ENCODE measurements at places on chromosomes 12 and 14.
A peak's percentile ranks its signal among the peaks of the same experiment; 100 is the strongest.

- DNase-seq = no peak
Observed at GRCh38 chr14:62030387-62030786, 268.2 kb downstream of the SNAPC1 start.

DNA sequence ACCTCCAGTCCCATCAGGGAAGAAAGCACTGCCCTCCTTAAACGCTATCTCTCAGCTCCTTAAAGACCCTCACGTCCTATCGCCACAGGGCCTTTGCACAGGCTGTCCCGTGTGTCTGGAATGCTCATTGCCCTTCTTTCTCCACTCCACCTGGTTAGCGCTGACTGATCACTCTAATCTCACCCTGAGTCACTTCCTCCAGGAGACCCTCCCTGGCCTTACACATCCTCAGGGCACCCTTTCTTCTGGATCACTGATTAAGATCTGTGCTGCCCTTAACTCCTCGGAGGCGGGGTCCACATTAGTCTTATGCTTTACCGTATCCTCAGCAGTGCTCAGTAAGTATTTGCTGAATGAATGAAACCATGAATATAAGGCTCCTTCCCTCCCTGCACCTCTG is 94.7 kb downstream of the SYNE3 start:
- no peak for DNase-seq

DNA sequence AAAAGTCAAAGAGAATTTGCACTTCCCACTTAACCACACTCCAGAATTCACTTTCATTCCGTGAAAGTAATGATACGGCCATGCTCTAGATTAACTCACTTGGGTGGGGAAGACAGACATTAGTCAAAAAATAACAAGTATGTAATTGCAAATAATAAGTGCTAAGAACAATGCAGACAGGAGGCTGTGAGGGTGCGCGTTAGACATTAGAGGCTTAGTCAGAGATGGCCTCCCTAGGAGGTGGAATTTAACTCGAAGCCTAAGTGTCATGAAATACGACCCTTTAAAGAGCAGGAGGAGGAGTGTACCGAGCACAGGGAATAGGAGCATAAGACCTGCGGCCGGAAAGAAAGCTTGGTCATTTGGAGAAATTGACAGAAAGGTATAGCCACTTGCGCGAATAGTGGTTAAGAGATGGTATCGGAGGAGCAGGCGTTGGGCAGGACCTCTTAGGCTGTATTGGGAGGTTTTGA is 628 bp downstream of the SNRPF start:
- DNase-seq = no peak

- no peak for DNase-seq
Observed at GRCh38 chr12:124586756-124587155, 19.3 kb upstream of the NCOR2 start.

DNA sequence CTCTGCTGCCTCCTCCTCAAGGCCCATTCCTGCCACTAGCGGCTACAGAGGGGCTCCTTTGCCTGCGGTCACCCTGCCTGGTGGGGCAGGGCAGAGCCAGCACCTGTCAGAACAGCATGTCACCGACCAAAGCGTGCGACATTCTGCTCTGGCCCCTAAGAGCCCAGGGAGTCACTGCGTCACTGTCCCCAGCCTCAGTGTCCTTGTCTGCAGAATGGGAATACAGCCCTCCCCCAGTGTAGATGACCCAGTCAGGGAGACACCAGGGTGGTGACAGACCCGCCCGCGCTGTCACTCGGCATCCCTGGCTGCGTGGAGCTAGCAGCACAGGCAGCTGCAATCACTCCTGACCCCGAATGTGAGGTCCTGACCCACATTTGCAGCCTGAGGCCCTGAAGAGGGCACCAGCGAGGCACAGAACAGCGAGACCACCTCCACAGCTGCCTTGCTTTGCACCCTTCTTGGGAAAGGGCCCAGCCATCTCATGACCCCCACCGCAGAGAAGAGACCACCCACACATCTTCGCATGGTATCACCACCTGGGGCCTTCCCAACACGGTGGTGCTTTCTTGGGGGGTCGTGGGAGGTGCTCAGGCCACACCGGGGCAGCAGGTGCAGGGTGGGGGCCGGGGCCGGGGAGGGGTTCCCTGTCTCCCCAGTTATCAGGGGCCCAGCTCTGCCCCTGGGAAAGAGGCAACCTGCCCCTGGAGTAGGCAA is 2.5 kb downstream of the AHNAK2 start:
- DNase-seq = no peak

DNA sequence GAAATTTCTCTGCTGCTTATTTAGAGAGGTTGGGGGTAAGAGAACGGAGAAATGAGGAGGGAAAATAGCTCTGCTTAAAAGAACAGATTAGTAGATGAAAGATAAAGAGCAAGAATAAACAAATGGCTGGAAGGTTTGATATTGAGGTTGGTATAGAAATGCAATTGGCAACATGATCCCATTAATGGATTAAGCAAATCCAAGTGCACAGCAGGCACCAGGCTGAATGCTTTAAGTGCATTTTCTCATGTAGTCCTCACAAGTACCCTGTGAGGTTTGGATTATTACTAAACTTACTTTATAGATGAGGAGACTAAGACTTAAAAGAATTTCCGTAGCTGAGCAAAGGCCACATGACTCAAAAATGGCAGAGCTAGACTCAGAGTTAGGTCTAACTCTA is 76.9 kb upstream of the ATF1 start:
- DNase-seq = no peak

DNA sequence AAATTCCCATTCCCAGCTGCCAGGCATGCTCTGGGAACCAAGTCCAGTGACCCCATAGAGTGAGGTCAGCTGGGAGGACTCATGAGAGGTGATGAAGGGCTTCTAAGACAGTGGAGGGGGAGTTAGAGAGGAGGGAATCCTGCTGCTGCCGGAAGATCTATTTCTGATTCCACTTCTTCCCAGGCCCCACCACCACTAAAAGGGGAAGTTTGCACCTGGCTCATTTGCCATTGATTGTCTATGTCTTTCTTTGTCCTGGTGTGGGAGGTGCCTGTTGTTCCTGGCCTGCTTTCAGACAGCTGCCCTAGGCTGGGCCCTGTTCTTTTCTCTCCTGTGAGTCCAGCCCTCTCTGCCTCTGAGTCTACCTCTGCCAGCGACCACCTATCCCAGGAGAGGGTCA is 3.0 kb upstream of the KRT6A start:
- DNase-seq = no peak

DNA sequence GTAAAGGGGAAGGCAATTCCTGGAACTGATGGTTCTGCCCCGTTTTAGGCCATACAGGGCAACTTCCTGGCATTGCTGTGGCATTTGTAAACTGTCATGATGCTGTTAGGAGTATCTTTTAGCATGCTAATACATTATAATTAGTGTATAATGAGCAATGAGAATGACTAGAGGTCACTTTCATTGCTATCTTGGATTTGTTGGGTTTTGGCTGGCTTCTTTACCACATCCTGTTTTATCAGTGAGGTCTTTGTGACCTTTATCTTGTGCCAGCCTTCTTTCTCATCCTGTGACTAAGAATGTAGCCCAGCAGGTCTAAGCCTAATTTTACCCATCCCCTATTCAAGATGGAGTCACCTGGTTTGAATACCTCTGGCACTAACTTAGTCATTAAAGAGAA is 51.2 kb downstream of the TESPA1 start:
- DNase-seq = no peak

DNA sequence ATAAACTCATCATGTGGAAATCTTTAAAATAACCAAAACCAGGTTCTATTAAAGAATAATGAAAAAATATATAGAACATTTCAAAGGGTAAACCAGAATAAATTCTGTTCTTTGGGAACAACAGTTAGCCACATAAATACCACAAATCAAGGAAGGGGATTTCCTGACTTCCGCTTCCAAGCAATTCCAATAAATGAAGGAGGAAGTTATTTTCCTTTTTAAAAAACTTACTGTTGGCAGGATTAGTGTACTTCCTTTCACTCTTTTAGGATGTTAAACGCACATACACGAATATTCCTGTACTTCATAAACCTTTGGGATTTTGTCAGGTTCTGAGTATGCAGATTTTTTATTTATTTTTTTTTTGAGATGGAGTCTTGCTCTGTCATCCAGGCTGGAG is 13.7 kb upstream of the LIMA1 start:
- DNase-seq = no peak

DNA sequence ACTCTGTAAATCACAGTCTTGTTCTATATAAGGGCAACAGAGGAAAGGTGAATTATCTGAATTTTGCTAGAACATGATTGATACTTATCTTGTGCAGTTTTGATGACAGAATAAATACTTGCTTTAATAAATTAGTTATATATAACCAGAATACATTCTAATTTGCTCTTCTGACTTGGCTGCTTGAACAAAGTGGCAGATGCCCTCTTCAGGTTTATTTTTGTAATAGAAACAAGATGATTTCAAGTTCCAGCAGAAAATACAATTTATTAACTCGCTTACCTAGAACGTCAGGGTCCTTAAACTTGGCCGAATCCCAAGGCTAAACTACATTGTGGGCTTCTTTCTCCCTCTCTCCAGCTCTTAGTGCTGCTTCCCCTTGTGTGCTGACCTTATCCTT is 57.6 kb upstream of the SSTR1 start:
- no peak for DNase-seq

GRCh38 chr14:50533806-50534205 is 1.4 kb upstream of the MAP4K5 start:
- DNase-seq = no peak

GRCh38 chr14:103157969-103158368 is 34.7 kb downstream of the TNFAIP2 start:
- DNase-seq = no peak

- peak; percentile 63 for DNase-seq
Observed at GRCh38 chr14:67674139-67674479, 323 bp downstream of the VTI1B start.

- no peak for DNase-seq
Observed at GRCh38 chr14:65550779-65551643, 138.5 kb downstream of the FUT8 start.

DNA sequence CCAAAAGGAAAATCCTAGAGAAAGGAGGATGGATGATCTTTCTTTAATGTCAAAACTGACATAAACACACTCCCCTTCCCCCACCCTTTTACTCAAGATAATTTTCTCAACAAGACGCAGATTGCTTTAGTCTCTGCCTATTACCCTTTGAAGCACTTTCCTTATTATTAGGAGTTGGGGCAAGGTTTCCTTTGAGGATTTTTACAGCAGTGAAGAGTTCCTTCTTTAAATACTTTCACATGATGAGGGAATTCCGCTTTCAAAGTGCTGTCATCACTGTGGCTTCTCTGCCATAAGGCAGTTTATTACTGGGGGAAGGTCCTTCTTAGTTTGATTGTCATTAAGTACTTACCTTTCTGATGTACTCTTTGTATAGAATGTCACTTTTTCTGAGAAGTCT is 172.1 kb downstream of the MSRB3 start:
- no peak for DNase-seq

DNA sequence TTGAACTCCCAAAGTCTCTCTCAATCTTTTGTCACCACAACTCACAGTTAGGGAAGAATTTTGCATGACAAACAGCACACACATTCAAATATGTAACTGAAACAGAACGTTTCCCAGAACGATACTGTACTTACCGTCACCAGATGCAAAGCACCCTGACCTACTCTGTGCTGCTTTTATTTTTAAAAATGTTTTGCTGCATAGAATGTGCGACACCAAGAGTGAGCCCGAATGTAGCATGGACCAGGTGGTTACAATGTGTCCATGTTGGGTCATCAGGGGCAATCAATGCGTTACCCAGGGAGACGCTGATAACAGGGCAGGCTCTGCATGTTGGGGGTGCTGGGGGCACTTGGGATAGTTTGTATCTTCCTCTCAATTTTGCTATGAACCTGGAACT is 14.6 kb upstream of the EIF5 start:
- no peak for DNase-seq

DNA sequence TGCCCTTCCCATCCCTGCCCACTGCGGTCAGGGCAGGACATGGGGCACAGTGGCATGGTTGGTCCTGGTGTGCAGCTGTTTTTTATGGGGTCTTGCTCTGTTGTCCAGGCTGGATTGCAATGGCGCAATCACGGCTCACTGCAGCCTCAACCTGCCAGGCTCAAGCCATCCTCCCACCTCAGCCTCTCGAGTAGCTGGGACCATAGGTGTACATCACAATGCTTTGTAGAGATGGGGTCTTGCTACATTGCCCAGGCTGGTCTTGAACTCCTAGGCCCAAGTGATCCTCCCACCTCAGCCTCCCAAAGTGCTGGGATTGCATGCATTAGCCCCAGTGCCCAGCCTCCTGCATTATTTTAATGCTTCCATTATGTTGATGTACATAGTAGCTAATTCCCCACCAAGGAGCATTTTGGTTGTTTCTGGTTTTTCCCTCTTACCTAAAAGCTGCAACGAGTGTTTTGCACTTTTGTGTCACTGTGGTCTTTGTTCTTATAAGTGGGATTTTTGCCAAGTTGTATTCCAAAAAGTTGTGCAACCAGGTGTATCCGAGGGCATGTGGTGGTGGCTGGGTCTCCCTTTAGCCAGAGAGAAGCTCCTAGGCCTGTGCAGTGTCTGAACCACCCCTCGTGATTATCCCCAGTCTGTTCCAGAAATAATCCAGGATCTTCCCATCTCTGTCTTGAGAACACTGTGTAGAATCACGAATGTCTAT is 10.3 kb downstream of the TCHP start:
- no peak for DNase-seq

DNA sequence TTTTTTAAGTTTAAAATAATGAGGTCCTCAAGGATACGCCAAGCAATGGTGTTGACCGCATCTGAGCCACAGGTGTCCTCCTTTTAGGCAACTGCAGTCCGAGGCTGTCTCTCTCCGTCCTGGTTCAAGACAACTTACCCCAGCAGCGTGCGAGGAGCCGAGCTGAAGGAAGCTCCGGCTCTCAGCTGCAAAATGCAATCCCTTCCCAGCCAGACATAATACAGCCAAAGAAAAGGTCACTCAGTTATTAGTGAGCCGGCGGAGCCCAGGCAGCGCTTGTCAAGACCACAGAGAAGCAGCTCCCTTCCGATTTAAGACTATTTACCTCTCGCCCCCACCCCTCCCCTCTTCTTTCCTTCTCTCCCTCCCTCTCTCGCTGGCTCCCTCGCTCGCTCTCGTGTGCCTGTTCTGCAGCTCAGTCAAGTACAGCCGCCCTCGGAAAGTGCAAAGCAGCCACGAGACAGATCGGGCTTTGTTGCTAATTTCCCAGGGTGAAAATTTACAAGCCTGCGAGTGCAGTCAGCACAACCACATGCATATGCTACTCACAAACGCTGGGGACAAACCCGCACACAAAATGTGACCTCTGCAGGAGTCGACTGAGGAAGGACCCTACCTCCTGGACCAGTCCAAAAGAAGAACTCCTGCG is 363 bp upstream of the LMO3 start:
- peak; percentile 27 for DNase-seq

- DNase-seq = peak; percentile 48
Observed at GRCh38 chr12:106780010-106780631, 5.6 kb downstream of the RIC8B start.

GRCh38 chr12:44626883-44627282 is 249.2 kb downstream of the NELL2 start:
- no peak for DNase-seq

GRCh38 chr12:107891967-107892366 is 117.5 kb downstream of the ASCL4 start:
- DNase-seq = no peak

DNA sequence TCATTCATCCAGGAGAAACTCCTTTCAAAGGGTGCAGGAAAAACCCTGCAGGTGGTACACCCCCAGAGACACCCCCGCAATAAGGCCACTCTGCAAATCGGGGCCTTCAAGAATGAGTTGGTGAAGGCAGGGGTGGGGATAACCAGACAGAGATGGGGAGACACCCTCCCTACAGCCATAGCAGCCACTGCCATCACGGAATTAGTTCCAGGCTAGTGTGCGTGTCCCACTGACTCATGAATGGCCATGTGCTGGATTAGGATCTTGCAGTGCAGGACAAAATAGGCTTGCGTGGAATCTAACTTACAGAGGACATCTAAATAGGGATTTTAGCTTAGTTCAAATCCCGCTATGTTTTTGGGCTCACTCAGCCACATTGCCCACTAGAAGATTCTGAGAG is 37.8 kb downstream of the SPRING1 start:
- DNase-seq = no peak

All from PC-9 (cell line).